ENCODE measurements at places on chromosomes 7 and 10.

GRCh38 chr7:108009873-108010272, 6.9 kb upstream of the LAMB1 start:
- no peak for DNase-seq

DNA sequence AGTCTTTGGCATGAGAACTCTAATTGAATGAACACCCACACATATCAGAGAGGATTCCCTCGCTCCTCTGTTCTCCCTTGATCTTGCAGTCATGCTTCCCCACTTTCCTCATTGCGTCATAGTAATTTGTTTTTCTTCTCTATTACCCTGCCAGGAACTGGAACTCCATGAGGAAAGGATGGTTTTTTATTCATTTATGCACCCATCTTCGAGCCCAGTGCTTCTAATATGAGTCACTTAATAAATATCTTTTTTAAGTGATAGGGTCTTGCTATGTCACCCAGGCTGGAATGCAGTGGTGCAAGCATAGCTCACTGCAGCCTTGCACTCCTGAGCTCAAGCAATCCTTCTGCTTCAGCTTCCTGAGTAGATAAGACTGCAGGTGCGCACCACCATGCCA, 83.5 kb downstream of the OTUD1 start:
- DNase-seq: no peak

GRCh38 chr10:59557052-59557451, 152.6 kb downstream of the SLC16A9 start:
- DNase-seq: no peak

DNA sequence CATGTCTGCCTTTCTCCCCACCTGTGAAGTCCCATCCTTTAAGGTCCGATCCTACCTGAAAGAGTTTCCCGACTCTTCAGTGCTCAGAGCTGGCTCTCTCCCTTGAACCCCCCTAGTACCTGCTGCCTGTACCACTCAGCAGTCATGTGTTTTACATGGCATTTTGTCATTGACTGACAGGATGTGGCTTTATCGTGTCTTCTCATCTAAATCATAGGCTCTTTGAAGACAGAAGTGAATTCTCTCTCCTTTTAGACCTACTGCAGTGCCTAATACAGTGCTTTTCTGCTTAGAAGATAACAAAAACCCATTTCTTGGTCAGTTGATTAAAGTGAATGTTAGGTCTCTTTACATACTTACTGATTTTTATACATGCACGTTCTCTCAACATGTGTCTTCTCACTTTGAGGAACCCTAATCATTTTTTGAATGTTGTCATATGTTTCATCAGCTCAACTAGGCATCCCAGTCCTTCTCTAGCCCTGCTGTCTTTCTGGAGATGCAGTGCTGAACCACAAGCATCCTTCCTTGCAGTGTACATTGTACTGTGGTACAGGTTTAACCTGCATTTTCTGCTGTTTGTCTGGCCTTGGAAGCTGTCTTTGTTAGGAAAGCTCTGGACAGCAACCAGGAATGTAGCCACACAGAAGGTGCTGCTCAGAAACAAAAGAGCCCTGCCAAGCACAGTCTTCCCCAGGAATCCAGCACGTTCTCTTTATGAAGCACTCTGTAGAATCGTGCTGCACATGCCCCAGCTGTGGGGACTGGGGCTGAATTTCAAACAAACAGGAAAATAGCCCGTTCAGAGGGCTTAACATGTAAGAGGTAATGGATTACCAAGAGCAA, 28.1 kb upstream of the LRRC4 start:
- DNase-seq: peak; percentile 30

DNA sequence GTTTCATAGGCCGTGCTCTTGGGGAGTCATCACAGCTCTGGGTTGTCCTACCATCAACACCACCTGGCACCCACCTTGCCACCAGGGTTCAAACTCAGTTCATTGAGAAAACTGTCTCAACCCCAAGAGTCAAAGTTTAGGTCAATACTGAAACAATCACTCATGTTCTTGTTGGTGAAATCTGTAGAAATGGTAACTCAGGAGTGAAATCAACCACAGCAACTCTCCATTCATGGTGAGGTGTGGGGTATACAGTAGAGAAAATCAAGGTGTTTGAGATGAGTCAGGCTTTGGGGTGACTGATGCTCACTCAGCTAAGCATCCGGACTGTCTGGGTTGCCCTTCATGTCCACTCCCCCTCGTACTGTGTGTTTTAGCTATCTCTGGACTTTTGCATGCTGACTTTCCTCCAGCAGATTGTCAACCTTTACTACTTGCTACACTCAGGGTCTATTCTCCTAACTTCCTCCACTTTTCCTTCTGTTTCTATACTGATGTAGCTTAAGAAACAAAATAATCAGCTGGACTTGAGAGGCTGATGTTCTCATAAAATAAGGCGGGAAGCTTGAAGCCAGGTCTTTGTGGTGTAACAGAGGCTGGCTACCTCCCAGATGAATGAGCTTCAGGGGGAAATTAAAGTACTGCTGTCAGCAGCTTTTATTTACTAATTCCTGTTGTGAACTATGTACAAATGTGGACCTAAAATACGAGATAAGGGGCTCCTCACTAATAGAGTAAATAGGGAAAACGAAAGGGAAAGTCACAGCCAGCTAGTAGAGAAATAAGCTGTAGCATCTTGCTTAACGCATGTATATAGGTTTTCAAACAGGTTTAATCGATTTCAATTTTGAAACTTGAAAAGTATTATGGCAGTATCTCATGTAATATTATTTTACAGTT, 173.6 kb upstream of the AKR1E2 start:
- no peak for DNase-seq

- peak; percentile 42 for DNase-seq
Measured at GRCh38 chr10:451021-451471, 238.4 kb downstream of the DIP2C start.

DNA sequence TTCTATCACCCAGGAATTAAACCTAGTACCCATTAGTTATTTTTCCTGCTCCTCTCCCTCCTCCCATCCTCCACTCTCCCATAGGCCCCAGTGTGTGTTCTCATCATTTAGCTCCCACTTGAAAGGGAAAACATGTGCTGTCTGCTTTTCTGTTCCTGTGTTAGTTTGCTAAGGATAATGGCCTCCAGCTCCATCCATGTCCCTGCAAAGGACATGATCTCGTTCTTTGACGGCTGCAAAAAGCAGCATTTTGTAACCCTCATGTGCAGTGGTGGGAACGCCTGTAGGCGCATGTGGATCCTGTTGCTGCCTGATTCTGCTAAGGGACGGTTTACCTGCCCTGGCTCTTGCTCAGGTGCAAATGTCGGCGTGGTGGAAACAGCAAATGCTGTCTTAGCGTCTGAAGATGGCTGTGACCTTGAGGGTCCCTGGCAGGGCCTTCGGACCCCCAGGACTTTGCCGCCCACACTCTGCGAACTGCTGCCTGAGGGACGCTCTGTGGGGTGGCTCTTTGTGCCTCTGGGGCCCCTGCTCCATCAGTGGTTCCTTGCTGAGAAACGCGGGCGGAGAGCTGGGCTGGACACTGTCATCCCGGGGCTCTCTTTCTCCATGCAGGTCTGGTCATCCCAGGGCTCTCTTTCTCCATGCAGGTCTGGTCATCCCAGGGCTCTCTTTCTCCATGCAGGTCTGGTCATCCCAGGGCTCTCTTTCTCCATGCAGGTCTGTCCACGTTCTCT, 5.6 kb upstream of the MTG1 start:
- no peak for DNase-seq

- no peak for DNase-seq
Measured at GRCh38 chr10:113907166-113907565, 52.7 kb downstream of the NHLRC2 start.

DNA sequence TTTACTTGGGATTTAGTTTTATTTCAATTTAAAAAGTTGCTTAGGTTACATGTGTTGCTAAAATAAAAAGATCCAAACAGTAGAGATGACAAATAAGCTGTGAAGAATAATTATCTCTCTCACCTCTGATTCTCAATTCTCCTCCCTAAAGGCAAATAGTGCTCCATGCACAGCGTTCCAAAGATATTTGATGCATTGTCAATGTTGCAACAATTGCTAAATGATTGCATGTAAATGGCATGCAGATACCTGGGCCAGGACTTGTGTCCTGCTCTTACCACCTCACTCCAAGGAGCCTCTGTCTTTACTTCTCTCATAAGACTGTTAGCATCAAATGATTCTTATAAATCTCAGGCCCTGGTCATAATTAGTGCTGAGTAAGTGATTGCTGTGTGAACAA, 217.7 kb downstream of the SEC23IP start:
- DNase-seq: no peak
